Stimulated activated CD8-positive, alpha-beta memory T cell treated with anti-CD3 and anti-CD28 coated beads, Interleukin-7, amount 100 ng/mL, for 48 hours (primary cell): ENCODE measurements at places on chromosomes 16 and 17.

GRCh38 chr17:31524926-31525800, 133.7 kb downstream of the RAB11FIP4 start:
- peak; percentile 68 for DNase-seq

DNA sequence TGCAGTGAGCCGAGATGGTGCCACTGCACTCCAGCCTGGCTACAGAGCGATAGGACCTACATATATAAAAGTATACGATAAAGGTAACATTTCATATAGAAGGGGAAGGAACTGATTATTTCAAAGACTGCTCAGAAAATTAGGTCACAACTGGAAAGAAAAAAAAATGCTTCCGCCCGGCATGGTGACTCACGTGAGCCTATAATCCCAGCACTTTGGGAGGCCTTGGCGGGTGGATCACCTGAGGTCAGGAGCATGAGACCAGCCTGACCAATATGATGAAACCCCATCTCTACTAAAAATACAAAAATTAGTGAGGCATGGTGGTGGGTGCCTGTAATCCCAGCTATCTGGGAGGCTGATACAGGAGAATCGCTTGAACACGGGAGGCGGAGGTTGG, 7.8 kb downstream of the TEX14 start:
- DNase-seq: no peak

GRCh38 chr16:88378401-88378800, 4.4 kb upstream of the ZNF469 start:
- DNase-seq: no peak

- DNase-seq: no peak
Measured at GRCh38 chr17:4768298-4768697, 3.4 kb upstream of the TM4SF5 start.

DNA sequence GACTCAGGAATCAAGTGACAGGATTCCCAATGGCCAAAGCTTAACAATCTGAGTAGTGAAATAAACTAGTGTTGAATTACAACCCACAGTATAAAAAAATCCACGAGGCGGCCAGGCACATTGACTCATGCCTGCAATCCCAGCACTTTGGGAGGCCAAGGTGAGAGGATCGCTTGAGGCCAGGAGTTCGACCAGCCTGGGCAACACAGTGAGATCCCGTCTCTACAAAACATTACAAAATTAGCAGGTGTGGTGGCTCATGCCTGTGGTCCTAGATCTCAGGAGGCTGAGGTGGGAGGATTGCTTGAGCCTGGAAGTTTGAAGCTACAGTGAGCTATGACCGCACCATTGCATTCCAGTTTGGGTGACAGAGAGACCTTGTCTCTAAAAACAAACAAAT, 133.8 kb downstream of the CPPED1 start:
- no peak for DNase-seq
